ENCODE measurements at places on chromosomes 11 and 22. TPM values are rescaled to one million over a fixed set of nuclear protein-coding genes. Genes with fewer than 3 reads are reported as not detected.

DNA sequence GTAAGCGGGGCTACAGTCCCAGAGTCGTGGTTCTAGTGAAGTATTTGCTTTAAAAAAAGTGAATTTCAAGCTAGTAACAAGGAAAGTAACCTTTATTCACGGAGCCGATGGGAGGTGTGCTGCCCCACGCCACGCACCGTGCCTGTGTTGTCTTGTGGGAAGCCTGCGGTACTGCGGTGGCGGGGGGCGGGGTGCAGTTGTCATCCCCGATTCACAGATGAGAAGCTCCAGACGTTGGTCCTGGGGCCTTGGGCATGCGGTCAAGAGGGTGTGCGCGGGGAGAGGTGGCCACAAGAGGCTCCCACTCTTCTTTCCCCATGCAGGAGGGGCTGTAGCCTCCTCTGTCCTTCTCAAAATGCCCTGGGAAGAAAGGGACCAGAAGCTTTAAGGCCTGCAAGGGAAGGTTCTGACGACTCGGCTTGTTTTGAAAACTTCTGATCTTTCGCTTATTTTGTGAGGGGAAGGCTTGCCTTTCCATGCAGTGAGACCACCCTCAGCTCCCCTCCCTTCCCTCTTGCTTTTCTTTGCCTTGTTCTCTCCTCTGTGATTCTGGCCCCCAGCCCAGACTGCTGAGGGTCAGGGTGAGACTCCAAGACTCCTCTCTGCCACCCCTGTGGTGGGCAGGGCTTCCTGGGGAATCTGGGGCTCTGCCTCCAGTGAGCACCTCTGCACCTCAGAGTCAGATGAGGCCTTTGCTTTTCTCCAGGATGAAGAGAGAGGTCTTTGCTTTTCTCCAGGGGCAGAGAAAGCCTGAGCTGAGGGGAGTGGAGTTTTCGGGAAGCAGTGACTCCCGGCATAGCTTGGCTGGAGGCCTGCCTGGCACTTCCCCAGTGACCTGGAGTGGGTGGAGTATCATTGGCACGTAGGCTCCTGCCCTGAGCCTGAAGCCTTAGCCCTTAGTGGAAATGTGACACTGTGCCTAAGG, 6.2 kb downstream of the GLB1L3 start:
- DNase-seq, result no peak

DNA sequence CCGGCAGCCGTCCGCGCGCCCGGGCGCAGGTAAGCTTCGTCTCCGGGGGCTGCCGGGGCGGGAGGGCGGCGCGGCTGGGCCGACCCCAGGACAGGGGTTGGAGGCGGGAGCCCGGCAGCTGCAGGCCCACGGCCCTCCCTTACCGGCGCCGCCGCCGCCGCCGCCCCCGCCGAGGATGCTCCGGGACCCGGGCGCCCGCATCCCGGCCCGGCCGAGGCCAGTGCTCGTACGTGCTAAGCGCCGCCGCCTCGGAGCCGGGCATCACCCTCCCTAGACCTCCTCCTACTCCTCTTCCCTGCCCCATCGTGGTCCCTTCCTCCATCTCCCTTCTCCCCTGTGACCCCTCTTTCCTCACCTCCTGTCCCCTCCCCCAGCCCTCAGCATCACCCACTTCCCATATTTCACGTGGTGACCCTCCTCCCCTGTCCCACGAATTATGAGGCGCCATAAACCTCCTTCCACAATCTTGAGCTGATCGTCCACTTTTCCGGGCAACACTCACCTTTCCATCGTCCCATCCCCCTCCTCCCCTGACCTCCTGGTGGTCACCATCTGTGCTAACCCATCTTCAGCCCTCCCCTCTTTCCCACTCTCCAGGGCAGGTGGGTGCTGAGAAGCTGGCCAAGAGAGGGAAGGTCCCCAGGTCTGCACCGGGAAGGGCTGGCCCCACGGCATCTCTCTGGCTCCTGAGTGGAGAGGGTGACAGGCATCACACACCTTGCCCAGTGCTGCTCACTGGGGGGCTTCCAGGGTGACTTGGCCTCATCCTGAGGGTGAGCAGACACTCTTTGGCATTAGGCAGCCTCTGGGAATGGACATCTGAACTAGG, 612 bp downstream of the ASPHD2 start:
- DNase-seq, result no peak

OR8D1 gene
- total RNA-seq, result not detected

MMP12 gene
- not detected for total RNA-seq

DNA sequence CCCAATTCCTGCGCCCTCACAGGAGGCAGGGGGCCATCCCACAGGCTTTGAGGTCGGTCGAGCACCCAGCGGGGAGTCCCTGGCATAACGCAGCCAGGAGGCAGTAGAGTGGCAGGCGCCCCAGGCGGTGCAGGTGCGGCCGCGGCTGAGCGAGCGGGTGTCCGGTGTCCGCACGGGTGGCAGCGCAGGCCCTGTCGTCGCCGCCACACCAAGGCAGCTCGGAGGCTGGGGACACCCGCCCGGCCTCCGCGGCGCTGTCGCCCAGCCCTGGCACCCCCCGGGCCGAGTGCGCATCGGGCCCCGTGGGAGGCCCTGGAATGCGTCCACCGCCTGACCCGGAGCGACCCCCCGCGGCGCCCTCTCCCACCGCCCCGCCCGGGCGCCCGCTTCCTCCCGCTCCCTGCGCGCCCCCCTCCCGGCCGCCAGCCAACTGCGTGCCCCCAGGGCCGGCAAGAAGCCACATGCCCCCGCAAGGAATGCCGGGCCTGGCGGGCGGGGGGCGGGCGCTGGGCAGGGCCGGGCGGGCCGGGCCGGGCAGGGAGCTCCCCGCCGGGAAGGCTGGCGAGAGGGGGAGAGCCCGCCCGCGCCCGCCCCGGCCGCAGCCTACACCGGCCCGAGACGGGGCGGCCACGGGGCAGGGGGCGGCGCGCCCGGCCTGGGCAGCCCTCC, 33.9 kb downstream of the PRDM11 start:
- DNase-seq, result peak; percentile 12

OR51B5 gene
- total RNA-seq, result 0.35 TPM

DNA sequence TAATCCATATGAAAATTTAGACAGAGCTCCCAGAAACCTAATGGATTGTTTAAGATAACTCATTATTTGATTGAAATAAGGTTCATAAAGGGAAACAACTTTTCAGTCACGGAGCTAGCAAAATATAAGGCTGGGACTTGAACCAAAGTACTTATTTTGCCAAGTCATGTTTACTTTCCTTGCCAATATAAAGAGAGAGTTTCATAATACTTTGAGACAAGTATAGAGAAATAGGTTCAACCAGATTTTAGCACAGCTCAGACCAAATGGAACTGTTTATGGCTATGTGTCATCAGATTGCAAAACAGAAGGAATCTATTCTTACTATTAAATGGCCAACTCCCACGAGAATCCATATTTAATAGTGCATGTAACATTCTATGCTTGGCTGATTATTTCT, 1517.5 kb upstream of the TENM4 start:
- peak; percentile 38 for DNase-seq

OR51E2 gene
- not detected for total RNA-seq

DNA sequence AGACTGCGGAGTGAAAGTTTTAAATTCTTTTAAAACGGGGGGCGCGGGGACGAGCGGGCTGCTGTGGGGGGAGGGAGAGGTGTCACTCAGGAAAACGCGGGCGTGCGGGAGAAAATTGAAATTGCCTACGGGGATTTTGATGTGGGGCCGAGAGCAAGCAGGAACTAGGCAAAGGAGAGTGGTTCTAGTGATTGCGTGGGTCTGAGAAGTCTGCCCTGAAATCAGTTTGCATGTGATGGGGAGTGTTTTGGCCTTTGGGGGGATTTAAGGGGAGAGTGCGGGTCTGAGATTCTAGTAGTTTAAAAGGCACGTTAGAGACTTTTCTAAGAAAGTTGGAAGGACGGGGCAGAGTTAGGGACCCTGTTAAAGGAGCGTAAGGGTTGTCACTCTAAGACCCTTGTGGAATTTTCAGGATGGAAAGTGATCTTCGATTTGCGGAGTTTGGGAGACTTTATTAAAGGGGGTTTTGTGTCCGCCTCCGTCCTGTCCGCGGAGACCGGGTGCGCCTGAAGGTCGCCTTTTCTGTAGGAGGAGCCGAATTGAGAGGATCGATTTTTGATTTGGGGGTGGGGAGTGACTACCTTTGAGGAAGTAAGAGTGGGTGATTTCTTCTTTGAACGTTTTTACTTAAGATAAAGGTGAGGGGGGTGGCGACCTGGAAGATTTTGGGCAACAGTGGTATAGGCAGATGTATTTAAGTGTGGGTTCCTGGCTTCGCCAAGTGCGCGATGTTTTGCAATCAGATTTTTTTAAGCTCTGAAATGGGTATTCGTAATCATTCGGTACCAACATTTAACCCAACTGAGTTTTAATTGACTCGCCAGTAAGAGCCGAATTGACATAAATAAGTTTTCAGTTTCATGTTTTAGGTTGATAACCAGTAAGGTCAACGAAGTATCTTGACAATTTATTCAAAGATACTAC, 1.1 kb downstream of the EED start:
- DNase-seq, result no peak

- DNase-seq, result no peak
Observed at GRCh38 chr11:36088266-36088972, 144.6 kb downstream of the LDLRAD3 start.

FXYD2 gene
- not detected for total RNA-seq

WNT11 gene
- total RNA-seq, result not detected

MFRP gene
- not detected for total RNA-seq

- DNase-seq, result no peak
Observed at GRCh38 chr11:88203604-88204003, 28.4 kb upstream of the RAB38 start.

DNA sequence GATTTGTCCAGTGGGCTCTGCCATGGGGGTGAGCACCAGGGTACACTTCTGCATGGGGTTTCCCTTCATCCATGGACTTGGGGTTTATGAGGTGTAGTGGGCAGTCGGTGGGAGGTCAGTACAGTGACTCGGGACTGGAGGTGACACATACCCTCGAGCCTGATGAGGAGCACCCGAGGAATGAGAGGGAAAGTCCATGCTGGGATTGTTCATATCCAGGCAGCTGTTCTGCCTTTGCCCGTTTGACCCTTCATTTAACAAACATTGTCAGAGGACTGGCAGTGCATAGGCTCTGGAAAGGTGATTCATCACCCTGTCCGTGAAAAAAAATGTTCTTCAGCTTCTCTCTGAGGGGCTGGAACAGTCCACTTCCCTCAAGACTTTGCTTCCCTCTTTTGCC, 2.7 kb downstream of the NAV2 start:
- DNase-seq, result no peak

- DNase-seq, result no peak
Observed at GRCh38 chr11:8209208-8209807, 40.5 kb upstream of the RIC3 start.

GRCh38 chr11:1665313-1665712, 31.7 kb upstream of the KRTAP5-6 start:
- no peak for DNase-seq

DNA sequence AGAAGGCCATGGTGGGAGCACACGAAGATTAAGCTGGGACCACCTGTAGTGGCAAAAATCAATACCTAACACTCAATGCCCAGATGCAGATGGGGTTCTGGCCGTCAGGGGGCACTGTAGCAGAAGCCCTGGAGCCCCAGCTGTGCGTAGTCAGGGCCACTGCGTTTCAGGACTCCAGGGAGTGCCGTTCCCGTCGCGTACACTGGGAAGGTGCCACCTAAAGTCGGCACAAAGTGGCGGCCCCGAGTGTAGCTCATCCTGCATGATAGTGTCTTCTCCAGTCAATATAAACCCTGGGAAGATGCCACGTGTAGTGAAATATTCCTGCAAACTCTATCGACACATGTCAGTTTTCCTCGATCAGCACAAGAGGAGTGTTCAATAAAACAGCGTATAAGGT, 123.8 kb upstream of the NTM start:
- peak; percentile 43 for DNase-seq

DNA sequence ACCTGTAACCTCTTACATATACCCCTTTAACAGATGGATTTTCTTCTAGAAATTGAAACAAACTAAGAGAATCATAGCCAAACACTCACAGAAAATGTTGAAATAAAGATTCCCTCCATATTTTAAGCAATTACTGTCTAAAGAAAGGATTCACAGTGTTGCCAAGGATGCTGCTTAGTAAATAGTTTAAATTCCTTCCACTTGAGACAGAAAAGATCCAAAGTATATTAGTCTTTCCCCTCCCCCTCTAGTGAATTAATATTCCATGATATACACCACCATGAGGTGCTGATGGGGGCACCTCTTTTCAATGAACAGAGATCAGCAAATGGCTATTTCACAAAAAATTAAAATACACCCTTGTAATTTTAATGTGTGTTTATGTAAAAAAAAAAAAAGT, 186.8 kb downstream of the SOX6 start:
- no peak for DNase-seq

- no peak for DNase-seq
Observed at GRCh38 chr22:42962295-42963230, 52.4 kb downstream of the PACSIN2 start.

- no peak for DNase-seq
Observed at GRCh38 chr11:30578406-30578805, 7.7 kb downstream of the MPPED2 start.

- no peak for DNase-seq
Observed at GRCh38 chr22:35400501-35400790, 506 bp downstream of the MCM5 start.

GRCh38 chr11:11213117-11213516, 139.9 kb downstream of the CSNK2A3 start:
- no peak for DNase-seq

KCNJ4 gene
- not detected for total RNA-seq

SCGB1A1 gene
- not detected for total RNA-seq

DNA sequence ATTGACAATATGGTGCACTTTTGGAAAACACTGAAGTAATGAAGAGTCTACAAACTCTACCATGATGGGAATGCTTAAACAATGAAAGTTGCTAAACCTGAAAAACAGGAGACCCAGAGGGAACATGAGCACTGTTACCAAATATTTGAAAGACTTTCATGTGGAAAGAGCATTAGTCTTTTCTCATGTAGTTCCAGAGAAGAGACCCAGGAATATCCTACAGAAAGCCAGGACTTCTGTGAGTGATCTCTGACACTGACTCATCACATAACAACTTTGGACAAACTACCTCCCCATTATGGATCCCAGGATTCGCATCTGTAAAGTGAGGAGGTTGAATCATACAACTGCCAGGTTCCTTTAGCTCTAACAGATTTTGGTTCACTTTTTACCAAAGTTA, 62.2 kb downstream of the FAM181B start:
- DNase-seq, result no peak

- DNase-seq, result no peak
Observed at GRCh38 chr11:116035977-116036376, 531.8 kb upstream of the CADM1 start.

All from NCI-H460 (cell line).